ENCODE measurements at places on chromosomes 5 and 9. TPM values are rescaled to one million over a fixed set of nuclear protein-coding genes. Genes with fewer than 3 reads are reported as not detected.

- no peak for DNase-seq
These were observed 464.0 kb upstream of the ZNF608 start for GRCh38 chr5:125210242-125210947.

GRCh38 chr5:168327019-168327421 is 35.6 kb downstream of the WWC1 start:
- no peak for DNase-seq

Gene GPX8
- total RNA-seq = 7.9 TPM

DNA sequence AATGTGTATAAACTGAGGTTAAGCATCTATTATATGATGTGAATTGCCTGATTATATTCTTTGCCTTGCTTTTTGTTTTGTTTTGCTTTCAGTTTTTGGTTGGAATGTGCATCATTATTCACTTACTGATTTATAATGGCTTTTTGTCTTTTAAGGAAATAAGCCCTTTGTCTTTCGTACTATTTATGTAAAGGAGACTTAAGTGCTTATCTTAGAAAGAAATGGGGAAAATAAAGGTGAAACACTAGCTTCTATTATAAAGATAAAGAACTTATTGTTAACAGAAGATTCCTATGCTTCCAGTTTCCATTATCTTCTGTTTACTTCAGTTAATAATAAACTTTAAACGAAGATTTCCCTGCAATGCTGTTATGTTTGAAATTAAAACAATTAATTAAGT is 23.3 kb downstream of the COX7C start:
- DNase-seq = no peak

Gene GM2A
- total RNA-seq = 13.5 TPM

DNA sequence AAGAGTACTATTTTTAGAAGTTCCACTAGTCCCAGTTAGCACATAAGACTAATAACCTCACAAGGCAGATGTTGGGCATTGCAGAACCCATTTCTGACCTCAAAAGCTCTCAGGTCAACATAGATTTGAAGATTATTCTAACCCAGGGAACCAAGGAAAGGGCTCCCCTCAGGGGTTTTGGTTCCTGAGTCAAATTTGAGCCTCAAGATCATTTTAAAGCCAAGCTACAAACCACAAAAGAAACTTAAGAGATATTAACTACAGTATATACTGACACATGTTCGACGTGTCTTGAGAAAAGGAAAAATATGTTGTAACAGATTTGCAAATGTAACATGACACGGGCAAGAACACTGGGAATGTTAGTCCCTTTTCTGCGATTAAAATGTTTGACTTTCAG is 88.6 kb downstream of the GNAQ start:
- DNase-seq = no peak

Gene DBH
- total RNA-seq = 0.91 TPM

Gene KIF4B
- 0.18 TPM for total RNA-seq

Gene RNF183
- not detected for total RNA-seq

- DNase-seq = no peak
These were observed 40.2 kb downstream of the PDE6A start for GRCh38 chr5:149904293-149904886.

Gene CXCL14
- 0.73 TPM for total RNA-seq

DNA sequence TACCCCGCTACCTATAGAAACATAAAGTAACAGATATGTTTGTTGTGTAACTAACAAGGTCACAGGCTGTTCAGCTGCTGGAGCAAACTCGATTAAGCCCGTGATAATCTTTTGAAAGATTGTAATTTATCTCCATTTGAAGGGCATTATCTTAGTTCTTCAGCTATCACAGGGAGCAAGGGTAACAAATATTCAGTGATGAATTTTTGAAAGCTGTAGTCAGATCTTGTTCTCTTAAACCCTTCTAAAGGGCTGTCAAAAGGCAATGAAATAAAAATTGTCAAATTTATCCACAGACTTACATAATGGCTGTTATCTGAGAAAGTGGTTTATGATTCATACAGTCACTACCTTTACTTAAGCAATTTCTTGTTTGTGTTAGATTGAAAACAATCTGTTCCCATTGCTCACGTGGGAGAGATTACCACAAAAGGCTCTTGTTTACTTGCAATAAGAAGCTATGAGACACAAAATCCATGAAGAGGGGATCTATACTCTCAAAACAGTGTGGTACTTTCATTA is 78.3 kb upstream of the ZNF608 start:
- DNase-seq = no peak

DNA sequence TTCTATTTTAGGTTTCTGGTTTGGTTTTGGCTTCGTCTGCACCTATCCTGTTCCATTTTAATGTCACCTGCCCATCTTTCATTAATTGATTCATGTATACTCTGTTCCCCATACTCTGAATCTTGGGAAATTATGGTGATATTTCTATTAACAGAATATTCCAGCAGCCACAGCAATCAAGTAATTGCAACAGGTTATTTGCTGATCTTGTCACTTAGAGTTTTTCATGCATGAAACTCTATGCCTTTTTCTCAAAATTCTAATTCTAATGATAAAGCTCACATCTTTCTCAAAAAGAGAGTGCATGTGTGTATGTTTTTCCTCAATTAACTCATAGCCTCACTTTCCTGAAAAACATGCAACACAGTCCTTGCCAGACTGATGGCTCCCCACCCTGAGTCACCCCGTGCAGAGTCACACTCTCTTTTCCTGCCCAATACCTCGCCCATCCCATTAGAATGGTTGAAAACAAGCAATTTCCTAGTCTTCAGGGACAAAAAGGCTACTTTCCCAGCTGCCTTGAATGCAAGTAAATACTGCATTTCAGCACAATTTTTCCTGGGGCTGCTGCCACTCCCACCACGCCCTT is 15.6 kb downstream of the GFRA3 start:
- DNase-seq = no peak

GRCh38 chr5:1729641-1730486 is 69.8 kb downstream of the MRPL36 start:
- DNase-seq = no peak

Gene TRAPPC13
- 35.9 TPM for total RNA-seq

Gene PIP5K1B
- total RNA-seq = 20.2 TPM

DNA sequence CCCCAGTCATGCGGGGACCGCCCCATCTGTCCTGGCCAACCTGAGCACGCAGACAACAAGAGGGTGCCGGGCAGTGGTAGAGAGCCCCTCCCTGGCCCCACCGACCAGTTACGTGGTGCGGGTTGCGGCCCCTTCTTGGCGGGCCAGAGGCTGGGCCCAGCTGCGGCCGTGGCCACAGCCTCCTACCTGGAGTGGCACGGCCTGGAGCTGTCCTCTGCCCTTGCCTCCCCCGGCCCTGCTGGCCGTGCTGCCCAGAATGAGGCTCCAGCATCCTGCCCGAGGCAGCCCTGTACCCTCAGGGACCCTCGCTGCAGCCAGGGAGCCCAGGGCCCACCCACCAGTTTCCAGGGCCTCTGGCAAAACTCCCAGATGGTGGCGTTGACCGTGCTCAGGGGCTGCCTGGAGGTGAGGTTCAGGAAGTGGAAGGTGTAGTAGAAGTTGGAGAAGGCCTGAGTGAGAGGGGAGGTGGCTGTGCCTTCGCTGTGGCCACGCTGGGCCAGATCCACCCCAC is 5.7 kb downstream of the ENTPD8 start:
- DNase-seq = no peak

Gene FGF10
- total RNA-seq = 3.7 TPM

- no peak for DNase-seq
These were observed 429.6 kb downstream of the ARHGEF28 start for GRCh38 chr5:74055486-74056106.

DNA sequence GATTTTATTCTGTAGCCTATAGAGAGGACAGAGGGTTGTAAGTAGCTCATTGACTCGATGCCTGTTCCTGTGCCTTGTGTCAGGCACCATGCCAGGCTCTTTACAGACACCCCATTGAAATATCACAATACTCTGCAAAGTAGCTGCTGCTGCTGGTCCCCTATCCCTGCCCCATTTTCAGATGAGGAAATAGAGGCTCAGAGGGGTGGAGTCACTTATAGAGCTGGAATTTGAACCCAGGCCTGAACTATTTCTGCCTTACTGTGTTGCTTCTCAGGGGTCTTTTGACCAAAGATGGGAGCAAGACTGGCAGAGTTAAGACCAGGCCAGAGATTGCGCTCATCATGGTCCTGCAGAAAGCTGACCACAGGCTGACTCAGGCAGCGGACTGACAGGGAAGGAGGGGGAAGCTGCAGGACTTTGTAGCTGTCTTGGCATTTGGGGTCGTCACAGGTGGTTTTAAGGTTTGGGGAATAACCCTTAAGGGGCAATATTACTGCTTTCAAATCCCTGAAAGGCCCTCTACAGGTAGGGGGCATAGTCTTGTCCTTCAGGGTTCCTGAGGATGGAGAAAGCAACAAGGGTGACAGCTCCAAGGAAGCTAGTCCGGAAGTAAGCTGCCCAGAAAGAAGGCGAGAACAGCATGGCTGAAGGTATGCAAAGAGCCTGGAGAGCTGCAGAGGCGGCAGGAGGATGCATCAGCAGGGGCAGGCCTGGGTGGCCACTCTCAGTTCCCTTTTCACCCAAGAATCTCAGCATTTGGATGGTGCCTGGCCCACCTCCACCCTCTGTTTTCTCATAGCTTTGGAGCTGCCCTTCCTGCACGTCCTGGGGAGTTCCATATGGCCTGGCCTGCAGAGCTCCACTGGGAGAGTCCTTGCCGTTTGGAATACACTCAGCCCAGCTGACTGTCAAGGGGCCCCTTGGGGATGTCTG is 18.3 kb upstream of the NDST1 start:
- peak; percentile 40 for DNase-seq

DNA sequence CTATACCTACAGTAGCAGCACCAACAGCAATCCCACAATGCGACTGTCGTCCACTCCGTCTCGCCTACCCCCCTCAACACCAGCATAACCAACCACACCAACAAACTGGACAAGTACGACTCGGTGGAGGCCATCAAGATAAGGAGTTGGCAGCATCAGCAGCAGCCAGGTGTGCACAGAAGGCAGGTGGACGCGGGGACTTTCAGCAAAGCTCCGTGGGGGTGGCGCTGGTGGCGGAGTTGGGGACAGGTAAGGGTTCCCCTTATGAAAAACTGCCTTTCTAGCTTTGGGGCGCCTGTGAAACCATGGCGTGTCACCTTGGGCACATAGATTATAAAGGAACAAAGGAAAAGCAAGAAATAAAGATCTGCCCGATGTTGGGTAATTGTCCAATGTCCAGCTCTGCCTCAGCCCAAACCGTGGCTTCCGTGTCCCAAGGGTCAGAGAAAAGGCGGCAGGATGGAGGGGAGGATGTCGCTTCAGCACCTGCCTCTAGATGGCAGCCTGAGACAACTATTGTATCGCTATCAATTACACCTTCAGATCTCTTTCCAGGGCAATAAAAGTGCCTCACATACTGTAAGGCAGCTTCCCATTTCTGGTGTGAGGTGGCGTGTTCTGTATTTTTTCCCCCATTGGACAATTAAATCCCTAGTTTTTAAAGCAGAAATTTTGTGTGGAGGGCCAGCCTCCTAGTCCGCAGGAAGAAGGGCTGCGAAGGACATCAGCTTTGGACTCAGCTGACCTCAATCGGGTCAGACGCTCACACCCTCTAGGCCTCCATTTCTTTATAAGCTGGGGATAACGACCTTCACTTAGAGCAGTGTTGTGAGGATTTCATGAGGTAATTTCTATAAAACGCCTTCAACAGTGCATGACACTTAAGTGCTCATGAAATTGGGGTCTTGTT is 58.8 kb downstream of the MTRR start:
- peak; percentile 62 for DNase-seq

GRCh38 chr5:141484641-141485311 is at the start of gene PCDHGC4:
PCDHGC4 (plus strand) TSS chr5:141485030; CDS start chr5:141485174, 144 bp downstream.
- peak; percentile 91 for DNase-seq

Gene CYSRT1
- total RNA-seq = 0.45 TPM

DNA sequence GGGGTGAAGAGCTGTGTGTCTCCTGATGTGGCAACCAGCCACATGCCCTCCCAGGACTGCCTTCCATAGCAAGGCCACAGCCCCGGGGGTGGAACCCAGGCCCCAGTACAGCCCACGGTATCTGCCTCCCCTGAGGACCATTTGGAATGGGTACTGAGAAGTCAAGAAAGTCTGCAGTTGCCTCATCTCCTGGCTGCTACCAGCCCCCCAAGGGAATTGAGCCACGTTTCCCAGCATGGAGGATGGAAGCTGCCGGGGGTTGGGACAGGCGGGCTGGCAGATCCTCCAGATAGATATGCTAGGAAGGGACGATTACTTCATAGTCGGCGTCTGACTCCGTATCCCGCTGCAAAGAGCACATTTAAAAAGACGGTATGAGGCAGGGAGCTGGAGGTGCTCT is 5.5 kb upstream of the DMRT2 start:
- no peak for DNase-seq

- DNase-seq = no peak
These were observed 7.7 kb upstream of the CPEB4 start for GRCh38 chr5:173880306-173880985.

DNA sequence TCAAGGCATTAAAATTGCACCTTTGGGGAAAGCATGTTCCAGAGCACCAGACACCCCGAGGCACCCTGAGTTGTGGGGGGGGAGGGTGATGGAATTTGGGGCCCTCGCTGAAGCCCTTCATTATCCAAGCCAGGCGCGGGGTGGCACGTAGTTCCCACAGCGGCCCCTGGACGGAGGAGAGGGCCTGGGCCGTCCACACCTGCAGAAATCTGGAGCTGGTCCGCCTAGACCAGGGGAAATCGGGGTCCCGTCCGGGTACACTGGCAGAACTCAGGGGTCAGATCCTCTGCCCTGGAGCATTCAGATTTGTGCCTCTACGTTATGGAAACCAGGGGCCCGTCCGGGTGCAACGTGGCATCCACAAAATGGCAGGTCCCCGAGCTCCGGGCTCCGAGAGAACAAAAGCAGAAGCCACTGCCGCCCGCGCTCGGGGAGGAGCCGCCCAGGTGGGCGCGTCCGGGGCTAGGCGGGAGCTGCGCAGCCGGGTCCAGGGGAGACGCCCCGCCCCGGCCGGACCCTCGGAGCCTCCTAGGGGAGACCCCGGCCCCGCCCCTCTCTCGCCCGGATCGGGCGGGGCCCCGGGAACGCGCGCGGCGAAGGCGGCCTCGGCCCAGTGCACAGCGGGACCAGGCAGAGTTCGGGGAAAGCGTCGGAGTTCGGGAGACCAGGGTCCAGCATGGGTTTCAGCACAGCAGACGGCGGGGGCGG is at the start of gene PLEKHG4B:
TSS of gene PLEKHG4B (plus strand) at position 613 of the 708 bp plus-strand sequence. CDS start at position 677, 64 bp downstream.
- no peak for DNase-seq

- no peak for DNase-seq
These were observed 184.7 kb downstream of the ROR2 start for GRCh38 chr9:91765296-91765695.

Gene OTP
- 0.27 TPM for total RNA-seq

Gene HABP4
- 7.2 TPM for total RNA-seq

- DNase-seq = no peak
These were observed 1384.3 kb upstream of the WWC1 start for GRCh38 chr5:166906991-166907713.

Gene SHOC1
- not detected for total RNA-seq

Gene TRIP13
- total RNA-seq = 7.0 TPM

Gene CYLC2
- not detected for total RNA-seq

DNA sequence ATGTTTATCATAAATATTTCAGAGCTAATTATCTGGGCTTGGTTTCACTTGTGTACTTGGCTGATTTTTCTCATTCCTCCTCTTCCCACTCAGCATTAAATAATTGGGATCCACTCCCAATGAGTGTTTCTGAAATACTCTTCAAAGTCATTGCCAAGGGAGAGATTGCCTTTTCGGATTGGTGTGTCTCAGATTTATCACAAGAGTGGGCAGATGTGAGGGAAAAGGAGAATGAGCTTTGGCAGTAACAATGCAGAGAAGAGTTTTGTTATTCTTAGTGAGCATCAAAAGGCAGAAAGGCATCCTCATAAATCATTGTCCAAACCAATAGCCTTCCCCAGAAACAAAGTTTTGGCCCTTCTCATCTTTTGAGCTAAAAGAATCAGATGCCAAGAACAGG is 79.2 kb downstream of the SEMA5A start:
- DNase-seq = no peak

Gene SLC6A3
- total RNA-seq = 0.18 TPM

- DNase-seq = no peak
These were observed 226.1 kb upstream of the PIK3R1 start for GRCh38 chr5:67989456-67989855.

Data from cerebellum (tissue), 4 donors.